ENCODE measurements at places on chromosomes 5 and 9.
A peak's percentile ranks its signal among the peaks of the same experiment; 100 is the strongest.

GRCh38 chr5:111372799-111373198 is 139.5 kb downstream of the STARD4 start:
- no peak for DNase-seq

GRCh38 chr5:1547655-1548054 is 23.9 kb upstream of the LPCAT1 start:
- DNase-seq = no peak

DNA sequence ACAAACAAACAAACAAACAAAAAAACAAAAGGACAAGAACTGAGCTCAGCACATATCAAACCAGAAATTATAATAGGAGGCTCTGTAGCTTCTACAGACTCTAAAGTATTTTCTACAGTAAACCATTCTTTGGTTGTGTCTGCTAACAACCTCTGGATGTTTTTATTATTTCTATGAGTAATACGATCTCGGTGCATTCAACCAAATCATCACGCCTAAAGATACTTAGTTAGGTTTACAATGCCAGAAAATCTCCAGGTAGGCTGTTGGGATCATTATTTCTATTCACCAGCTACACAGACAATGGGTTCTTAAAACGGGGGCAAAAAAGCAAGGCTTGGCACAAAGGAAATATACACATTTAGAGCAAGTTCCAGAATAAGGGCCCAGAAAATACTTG is 41.6 kb upstream of the ALDOB start:
- no peak for DNase-seq

DNA sequence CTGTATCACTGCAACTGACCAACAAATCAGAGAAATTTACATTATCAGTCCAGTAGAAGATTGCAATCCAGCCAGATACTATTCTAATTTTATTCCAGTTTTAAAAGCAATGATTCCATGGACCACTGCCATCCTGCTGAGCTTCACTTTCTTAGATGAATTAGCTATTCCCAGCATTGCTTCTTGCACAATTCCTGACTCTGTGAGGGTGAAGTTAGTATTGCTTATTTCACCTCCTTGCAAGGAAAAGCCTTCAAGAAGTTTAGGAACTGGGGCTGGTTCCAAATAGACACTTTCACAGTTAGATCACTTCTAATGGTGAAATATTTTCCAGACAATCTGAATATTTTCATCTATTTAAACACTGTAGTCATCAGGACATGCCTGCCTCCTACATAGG is 338.6 kb upstream of the TNC start:
- no peak for DNase-seq

- no peak for DNase-seq
Measured at GRCh38 chr5:170303549-170303948, 6.0 kb upstream of the LCP2 start.

GRCh38 chr5:13987843-13988464 is 43.5 kb upstream of the DNAH5 start:
- no peak for DNase-seq

DNA sequence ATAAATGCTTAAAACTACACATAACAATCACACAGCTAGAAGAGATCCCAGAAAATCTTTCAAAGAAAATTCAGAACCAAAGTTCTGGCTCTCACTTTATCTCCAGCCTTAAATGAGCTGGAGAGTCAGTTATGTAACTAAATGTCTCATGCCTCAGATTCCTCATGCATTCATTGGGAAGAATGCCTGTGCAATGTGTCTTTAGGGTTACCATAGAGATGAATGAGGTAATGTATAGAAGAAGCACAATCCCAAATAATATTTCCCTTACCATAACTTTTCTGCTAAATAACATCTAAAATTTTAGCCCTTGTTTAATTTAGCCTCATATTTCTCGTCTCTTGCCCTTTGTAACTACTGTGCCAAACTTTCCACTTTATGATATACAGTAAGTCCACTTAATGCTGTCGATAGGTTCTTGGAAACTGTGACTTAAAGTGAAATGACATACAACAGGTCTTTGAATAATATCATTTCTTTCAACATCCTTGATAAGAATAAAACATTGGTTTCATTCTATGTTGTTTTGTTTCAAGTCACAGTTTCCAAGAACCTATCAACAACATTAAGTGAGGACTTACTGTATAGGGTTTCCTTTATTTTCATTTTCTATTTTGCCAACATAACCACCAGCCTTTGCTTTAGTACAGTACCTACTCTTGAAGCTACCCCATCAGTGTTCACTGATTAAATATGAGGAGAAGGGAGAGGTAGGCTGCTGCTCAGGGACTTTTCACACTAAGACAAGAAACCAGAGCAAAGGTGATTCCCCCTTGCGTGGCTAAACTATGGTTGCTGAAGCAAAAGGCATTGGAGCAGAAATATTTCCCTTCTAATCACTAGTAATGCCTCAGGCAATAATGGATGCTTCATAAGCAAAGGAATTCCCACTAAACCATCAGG is 295.7 kb upstream of the PTGER4 start:
- DNase-seq = no peak

- no peak for DNase-seq
Measured at GRCh38 chr9:92988215-92988768, 41.0 kb downstream of the FGD3 start.

GRCh38 chr9:136644593-136645351 is 17.9 kb upstream of the EGFL7 start:
- peak; percentile 94 for DNase-seq

DNA sequence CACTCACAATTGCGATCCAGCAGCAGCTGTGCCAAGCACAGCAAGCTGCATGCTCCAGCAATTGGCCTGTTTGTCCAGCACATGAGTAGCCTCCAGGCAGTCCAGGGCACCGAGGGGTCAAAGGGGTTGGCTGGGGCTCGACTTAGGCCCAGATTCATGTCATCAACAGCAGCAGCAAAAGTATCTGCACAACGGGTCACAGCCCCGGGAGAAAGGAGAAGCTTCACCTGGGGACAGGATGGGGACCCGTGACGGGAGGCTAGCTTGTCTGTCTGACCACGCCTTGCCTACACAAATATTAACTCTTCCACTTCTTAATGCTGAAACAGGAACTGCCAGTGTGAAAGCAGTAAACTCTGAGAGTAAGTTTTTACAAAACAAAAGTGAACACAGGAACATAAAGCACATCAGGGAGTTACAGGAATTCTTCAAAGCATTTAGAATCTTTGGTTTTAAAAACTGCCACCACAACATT is 191.2 kb downstream of the PIK3R1 start:
- DNase-seq = no peak

GRCh38 chr9:82706786-82707185 is 356.2 kb downstream of the RASEF start:
- no peak for DNase-seq

Data from cardiac septum (tissue), 1 donor.